ENCODE measurements at places on chromosomes 13 and 19.

- DNase-seq = no peak
Observed at GRCh38 chr19:51737924-51738323, 13.8 kb downstream of the FPR1 start.

- DNase-seq = no peak
Observed at GRCh38 chr19:6958791-6959190, 62.4 kb downstream of the MBD3L2B start.

DNA sequence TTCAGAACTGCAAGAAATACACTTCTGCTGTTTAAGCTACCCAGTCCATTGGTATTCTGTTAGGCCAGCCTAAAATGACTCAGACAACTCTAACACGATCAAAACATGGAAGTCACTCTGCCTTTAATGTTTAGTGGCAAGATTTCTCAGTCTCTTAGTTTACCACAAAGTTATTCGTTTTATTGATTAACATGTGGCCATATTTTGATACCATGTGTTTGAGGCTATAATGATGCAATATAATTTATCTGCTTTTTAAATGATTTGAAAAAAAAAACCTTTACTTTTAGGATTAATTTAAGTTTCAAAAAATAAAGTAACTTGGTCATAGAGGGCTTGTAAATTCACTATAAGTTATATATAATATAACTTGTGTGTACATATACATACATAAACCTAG lies 223.4 kb downstream of the SPRY2 start:
- no peak for DNase-seq

GRCh38 chr19:10514211-10515145 lies 2.8 kb downstream of the S1PR5 start:
- no peak for DNase-seq

GRCh38 chr19:50947123-50947522 lies 5.7 kb downstream of the KLK5 start:
- DNase-seq = no peak

- DNase-seq = no peak
Observed at GRCh38 chr19:3324405-3324856, 42.0 kb upstream of the NFIC start.

DNA sequence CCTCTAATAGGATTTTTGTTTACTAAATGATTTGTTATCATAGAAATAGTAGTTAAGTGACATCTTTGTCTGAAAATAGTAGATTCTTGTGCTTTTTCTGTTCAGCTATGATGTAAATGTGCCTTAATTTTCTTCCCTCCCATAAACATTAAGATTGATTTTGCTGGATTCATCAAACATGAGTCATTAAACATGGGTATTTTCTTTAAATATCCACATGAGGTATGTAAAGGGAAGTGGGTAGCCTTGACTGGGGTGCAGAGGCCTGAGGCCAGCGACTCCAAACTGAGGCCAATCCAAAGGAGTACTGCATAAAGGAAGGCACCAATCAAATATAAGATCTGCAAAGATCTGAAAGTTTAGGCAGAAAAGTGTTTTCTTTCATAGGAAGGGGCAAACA lies 3.7 kb downstream of the ZNF136 start:
- no peak for DNase-seq

DNA sequence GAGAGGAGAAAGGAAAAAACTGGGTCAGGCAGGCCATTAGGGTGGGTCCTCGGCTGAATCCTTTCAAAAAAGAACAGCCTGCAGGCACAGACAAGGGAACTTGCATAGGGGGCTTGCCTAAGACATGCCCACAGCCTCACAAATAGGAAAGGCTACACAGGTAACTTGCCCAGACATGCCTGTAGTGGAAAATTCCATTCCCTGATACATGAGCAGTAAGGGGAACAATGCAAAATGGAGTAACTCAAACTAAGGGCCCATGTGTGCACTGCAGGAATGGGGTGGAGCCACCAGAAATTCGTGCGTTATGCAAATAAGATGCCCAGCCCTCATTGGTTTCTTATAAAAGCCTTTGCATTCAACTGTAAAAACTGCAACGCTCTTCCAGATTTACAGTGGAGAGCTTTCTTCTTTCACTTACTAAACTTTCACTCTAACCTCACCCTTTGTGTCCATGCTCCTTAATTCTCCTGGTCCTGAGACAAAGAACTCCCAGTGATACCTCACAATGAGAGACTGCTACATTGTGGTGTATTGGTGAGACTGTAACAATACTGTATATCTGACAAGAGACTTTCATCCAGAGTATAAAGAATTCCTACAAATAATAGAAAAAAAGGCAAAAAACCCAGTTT lies 59.5 kb upstream of the SLITRK1 start:
- DNase-seq = peak; percentile 12

DNA sequence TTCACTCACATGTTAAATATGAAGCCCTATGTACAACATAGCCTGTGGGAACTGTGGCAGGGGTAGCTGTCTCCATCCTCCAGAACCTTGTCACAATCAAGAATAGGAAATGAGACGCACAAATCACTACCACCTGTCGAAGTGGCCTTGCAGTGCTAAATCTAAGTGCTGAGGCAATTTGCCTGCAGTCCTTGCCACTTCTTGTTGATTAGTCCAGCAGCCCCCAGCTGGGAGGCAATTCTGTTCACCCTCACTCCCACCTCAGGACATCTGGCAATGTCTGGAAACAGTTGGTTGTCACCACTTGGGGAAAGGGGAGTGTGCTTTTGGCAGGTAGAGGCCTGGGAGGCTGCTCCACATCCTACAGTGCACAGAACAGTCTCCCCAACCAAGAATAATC lies 10.7 kb downstream of the RFX2 start:
- DNase-seq = no peak

- no peak for DNase-seq
Observed at GRCh38 chr19:10808937-10809649, 26.9 kb downstream of the TMED1 start.

GRCh38 chr19:39679791-39680168 lies 24.1 kb downstream of the LGALS16 start:
- DNase-seq = no peak

GRCh38 chr19:4811328-4812131 lies 20.0 kb downstream of the TICAM1 start:
- DNase-seq = peak; percentile 56
